AG08396 (cell line): ENCODE measurements at places on chromosomes 16 and 17.

- peak; percentile 36 for DNase-seq
These were observed 119.1 kb upstream of the SMURF2 start for GRCh38 chr17:64781014-64781756.

- peak; percentile 84 for DNase-seq
These were observed 147.3 kb upstream of the FOXF1 start for GRCh38 chr16:86363057-86363490.

DNA sequence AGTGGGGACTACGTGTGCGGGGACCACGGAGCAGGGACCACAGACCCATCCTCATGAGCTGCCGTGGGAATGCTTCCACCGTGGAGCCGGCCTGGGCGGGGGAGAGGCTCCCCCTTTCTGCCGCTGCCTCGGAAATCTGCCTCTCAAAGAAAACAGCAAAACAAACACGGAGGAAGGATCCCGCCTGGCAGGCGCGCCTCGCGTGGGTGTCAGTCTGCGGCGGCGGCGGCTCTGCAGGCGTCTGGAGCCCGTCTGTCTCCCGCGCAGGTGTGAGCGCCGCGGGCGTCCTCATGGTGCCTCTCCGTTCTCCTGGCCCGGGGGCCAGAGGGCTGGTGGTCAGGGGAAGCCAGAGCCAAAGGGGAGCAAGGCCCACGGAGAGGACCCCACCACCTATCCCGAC, 27.5 kb downstream of the GSE1 start:
- no peak for DNase-seq

- no peak for DNase-seq
These were observed 9.3 kb upstream of the SKAP1 start for GRCh38 chr17:48439110-48439850.

DNA sequence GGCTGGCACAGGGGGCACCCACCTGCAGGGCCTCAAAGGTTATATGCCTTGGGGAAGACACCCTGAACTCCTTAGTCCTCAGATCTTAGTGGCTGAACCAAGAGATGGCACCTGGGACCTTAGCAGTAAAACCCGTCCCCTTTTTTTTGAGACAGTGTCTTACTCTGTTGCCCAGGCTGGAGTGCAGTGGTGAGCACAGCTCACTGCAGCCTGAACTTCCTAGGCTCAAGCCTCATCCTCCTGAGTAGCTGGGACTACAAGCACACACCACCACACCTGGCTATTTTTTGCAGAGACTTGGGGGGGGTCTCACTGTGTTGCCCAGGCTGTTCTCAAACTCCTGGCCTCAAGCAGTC, 237.2 kb downstream of the MRTFB start:
- DNase-seq, result no peak

- DNase-seq, result no peak
These were observed 41.5 kb downstream of the CYB5B start for GRCh38 chr16:69465881-69466280.

DNA sequence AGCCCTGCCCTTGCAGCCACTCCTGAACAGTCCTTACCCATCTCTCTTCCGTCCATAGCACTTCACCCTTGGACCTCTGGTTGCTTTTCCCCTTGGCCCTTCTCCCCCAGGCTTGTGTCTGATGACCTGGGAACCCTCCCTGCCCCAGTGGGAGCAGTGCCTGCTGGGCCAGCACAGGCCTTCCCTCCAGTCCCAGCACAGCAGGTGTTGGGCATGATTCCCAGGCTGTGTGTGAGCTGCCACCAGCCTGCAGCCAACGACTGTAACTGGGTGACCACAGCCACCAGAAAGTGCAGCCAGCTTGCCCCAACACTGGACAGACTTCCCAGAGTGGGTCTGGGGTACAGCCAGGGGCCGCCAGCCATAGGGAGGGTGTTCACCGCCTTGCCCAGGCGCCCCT, 30.0 kb downstream of the CRAMP1 start:
- DNase-seq, result no peak

DNA sequence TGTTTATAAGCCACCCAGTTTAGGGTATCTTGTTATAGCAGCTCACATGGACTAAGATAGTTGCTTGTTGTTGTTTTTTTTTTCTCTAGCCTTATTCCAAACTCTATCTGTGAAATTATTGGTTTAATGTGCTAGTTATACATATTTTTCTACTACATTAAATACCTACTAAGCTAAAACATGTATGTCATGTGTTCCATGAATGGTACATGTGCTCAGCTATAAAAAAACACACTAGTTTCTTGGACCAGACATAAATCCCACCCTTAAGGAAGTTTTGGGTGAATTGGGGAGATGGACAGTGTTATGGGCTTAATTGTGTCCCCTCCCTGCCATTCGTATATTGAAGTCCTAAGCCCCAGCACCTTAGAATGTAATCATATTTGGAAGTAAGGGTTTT, 19.8 kb downstream of the ITPRIPL2 start:
- DNase-seq, result no peak

GRCh38 chr17:74746376-74746775, 2.1 kb upstream of the NHERF1 start:
- DNase-seq, result no peak
